Forelimb muscle (tissue), 1 donor: ENCODE measurements at places on chromosomes 12 and 14.

DNA sequence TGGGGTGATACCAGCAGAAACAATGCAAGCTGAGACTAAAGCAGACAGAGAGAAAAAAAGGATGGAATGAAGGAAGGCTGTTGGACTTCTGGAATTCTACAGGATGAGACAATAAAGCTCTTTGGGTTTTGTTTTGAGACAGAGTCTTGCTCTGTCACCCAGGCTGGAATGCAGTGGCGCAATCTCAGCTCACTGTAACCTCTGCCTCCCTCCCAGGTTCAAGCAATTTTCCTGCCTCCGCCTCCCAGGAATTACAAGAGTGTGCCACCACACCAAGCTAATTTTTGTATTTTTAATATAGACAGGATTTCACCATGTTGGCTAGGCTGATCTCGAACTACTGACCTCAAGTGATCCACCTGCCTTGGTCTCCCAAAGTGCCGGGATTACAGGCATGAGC, 115.4 kb downstream of the EXOC5 start:
- DNase-seq: no peak

DNA sequence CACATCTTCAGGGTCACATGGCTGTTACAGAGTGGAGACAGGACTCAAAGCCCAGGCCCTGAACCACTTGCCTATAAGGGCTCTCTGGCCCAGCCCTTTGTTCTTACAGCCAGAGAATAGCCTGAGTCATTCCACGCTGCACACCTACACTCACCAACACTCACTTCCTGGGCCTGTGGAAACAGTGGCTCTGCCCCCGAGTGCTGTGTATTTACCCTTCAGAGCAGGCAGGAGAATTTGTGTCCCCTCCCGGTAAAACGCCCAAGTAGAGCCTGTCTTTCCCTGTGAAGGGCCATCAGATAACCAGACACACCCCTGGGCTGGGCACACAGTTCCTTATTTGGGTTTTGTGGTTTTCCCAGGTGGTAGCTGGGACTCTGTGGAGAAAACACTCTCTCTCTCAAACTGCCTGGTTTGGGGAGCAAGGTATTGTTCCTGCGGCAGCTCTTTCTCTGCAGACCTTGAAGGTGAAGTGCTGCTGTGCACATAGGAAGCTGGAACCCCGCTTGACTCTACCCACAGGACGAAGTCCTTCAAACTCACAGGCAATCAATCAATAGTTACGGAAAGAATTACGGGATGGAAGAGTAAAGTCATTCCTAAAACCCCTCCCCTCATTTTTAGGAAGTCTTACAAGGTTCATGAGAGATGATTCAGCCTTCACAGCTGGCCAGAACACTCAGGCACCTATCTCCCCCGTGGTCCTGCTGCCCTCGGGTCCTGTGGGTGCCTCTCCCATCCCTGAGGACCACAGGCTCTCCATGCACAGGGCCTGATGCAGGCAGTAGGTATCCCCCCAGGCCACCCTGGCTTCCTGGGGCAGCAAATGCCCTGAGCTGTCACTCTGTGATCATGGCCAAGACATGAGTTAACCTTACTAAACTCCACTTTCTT, 20.3 kb downstream of the FIGNL2 start:
- DNase-seq: no peak

- DNase-seq: no peak
Measured at GRCh38 chr14:104981699-104982541, 3.7 kb upstream of the CLBA1 start.

DNA sequence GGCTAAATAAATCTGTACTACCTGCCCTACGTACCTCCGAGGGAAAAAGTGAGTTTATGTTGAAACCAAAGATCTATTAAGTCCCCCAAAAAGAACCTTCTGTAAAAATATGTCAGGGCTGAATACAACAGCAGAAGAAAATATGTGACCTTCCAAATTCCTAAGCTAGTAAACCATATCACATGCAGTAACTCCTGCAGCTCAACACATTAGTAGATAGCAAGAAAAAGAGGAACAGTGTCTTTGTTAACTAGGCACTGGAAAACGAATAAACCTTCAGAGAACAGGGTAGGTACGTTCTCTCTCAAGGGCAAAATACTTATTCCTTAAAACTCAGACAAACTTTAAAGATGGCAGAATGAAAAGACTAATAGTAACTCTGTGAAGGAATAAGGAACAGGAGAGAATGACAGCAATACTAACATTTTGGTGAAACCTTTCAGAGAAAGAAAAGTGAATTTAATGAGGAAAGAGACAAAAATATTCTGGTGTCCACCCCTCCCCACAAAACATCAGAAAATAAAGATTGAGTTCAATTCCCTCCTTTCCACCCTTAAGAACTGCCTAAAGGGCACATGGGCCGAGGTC, 18.0 kb downstream of the CBX5 start:
- DNase-seq: no peak

DNA sequence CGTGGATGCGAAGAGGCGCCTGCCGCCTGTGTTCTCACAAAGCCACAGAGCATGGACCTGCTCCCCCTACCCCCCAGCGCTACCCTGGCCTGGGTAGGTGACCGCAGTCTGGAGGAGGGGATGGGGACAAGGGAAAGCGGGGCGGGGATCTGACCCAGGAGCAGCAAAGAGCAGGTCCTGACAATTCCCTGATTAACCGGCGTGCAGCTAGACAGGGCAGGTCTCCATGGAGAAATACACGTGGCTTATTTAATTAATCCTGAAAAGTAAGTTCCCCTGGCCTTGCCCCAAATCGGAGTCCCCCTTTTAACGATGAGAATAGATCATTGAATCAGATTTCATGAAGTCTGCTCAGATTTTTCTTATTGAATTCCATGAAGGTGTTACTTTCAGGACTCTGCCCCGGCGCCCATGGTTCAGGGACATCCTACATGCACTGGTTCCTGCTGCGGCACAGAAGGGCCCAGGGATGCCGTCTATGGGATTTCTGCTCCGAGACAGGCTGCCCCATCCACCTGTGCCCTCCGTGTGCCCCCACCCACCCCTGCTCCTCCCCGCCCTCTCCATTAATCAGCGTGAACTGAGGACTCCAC, 251.0 kb upstream of the SFSWAP start:
- DNase-seq: no peak

DNA sequence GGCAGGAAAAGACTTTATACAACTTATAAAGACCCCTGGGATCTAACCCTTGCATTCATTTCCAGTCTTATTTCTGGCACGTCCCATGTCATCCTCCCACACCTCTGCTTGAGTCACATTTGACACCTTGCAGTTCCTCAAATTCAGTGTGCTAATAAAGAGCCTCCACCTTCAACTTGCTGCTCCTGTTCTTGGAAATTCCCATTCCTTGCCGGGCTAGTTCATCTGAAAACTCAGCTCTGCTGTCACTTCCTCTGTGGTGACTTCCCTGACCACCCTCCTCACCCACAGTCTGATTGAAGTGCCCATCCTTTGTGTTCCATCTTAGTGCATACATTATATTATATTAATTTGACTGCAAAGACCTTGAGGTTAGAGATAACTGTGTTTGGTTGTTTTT, 37.4 kb upstream of the PSMA6 start:
- no peak for DNase-seq

- peak; percentile 71 for DNase-seq
Measured at GRCh38 chr12:69007101-69007854, 74.3 kb upstream of the CPM start.

GRCh38 chr12:13183620-13184019, 12.9 kb upstream of the EMP1 start:
- DNase-seq: no peak

GRCh38 chr12:130818635-130819576, 20.1 kb downstream of the STX2 start:
- no peak for DNase-seq

GRCh38 chr14:68232300-68233055, 412.9 kb downstream of the RAD51B start:
- peak; percentile 92 for DNase-seq

DNA sequence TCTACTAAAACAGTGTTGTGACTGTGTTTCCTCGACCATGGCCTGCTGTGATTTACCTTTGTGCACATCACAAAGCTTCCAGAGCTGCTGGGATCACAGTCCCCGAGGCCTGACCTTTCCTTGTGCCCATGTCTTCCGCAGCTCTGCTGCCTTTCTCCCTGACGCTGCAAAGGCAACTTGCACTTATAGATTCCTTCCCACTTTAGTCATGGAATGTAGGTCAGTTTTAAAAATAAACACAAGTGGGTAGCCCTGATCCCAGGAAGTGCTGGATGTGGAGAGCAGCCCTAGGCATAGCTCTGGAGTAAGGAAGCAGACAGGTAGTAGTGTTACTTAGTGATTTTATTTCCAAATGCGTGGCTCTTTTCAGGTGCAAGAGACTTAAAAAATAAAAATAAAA, 825.7 kb downstream of the AACS start:
- DNase-seq: no peak

DNA sequence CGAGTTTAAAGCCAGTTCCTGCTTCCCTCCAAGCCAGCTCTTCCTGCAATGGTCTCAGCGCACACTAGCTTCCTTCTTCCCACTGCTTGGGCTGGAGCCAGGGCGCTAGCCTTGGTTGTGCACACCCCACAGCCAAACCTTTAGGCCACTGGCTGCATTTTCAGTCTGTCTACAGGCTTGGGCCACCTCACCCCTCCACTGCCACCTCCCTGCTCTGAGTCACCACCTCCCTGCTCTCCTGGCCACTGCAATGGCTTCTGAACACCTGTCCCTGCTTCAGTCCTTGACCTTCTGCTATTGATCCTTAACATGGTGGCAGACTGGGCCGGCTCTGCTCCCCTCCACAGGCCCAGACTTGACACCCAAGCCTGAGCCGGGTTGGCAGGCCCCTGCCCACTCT, 151.1 kb downstream of the RBM19 start:
- no peak for DNase-seq

GRCh38 chr12:123346946-123347345, 17.7 kb downstream of the SBNO1 start:
- no peak for DNase-seq

DNA sequence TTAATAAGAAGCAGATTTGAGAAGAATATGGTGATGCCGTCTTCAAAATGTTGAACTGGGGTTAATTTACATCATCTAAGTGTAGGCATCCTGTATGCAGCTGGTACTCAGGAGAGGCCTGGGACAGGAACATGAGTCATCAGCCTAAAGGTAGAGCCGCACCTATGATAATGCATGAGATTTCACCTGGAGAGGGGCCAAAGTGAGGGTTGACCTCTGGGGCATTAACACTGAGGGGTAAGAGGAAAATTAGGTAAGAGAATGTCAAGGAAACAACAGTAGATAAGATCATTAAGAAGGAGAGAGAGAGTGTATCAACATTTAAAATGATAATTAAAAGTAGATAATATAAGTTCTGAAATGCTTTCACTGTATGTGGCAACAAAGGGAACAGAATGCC, 20.2 kb upstream of the SSTR1 start:
- DNase-seq: no peak

DNA sequence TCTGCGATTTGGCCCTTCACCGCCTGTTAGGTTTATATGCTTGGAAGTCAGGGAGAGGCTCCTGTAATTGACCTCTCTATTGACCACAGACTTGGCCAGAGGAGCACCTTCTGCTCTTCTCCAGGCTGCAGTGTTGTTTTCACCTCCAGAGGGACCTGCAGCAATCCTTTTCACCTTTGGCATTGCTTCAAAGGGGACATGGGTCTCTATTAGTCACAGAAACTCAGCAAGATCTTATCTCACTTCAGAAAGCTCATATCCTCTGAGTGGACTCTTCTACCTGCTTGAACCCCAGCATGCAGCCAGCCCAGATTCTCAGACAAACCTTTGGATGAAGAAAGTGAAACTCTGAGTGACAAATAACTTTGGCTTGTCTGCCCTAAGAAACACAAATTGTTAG, 339.3 kb downstream of the NRXN3 start:
- no peak for DNase-seq

DNA sequence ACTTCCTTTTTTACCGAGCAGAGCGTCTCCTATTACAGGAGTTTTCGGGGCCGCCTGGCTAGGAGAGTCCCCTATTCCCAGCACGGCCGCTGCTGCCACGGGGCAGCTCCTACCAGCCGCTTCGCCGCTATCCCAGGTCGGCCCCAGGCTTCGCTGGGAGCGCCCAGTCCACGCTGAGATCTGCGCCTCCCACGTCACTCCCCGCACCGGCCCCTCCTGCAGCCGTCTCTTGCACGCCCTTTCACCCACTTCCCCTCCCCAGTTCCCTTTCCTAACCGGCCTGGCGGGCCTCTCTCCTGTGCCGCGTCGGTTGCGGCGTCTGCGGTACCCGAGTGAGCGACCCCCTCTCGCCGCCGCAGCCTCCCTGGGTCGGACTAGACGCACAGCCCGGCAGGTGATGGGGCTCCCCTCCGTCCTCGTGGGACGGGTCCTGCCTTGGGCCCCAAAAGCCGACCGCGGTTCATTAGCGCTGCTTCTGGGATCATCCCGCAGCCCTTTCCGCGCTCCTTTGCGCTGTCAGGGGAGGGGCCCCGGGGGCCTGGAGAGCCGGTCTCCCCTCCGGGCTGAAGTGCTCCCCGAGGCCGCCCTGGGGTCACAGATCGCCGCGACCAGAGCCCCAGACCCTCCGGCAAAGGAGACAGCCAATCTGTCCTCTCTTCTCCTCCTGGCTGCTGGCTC, 1318.4 kb downstream of the TMEM121 start:
- no peak for DNase-seq

- no peak for DNase-seq
Measured at GRCh38 chr14:23557521-23557920, 1.4 kb downstream of the THTPA start.

- DNase-seq: no peak
Measured at GRCh38 chr12:11361151-11361550, 34.2 kb downstream of the PRB2 start.

DNA sequence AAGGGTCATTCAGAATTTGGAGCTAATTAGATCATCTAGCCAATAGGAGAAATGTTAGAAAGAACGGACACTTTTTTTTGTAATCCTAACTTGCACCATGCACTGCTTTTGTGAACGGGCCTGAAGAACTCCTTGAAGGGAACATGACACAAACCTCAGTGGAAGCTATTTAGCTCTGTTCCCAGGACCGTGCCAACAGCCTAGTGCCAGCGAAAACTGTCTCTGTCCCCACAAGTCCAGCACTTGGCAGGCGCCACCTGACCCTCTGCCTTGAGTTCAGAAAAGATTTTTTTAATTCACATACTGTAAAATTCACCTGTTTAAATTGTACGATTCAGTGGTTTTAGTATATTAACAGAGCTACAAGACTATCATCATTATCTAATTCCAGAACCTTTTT, 31.3 kb upstream of the KCNA5 start:
- DNase-seq: no peak

- no peak for DNase-seq
Measured at GRCh38 chr12:7042842-7043241, 17.7 kb upstream of the C1S start.

DNA sequence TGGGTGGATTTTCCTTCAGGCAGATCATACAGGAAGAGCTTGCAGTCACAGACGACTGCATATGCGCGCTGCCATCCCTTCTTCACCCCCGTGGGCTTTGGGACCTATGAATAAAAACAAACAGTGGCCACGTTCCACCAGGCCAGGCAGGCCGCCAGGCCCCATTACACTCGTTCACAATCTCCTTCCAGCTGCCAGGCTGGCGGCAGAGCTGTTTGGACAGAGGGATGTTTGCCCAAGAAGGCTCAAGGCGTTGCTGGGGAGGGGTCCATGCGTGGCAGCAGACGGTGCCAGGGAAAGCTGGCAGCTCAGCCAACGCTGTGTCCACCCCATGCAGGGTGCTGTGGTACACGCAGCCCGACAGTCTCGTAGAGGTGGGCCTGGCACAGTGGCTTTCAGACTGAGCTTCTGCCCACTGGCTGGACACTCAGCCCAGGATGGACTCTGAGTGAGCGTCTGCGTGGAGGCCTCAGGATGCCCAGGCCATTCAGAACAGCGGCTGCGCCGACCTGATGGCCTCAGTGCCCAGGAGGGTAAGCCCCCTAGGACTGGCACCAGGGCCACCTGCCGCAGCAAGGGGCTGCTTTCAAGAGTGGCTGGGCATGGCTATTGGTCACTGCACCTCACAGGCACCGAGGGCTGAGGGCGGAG, 27.5 kb downstream of the AMN start:
- no peak for DNase-seq

GRCh38 chr14:32710731-32711680, 227.7 kb upstream of the NPAS3 start:
- DNase-seq: no peak
